Substantia nigra (tissue), 51 donors: ENCODE measurements at places on chromosomes 13 and 19.
A peak's percentile ranks its signal among the peaks of the same experiment; 100 is the strongest.

DNA sequence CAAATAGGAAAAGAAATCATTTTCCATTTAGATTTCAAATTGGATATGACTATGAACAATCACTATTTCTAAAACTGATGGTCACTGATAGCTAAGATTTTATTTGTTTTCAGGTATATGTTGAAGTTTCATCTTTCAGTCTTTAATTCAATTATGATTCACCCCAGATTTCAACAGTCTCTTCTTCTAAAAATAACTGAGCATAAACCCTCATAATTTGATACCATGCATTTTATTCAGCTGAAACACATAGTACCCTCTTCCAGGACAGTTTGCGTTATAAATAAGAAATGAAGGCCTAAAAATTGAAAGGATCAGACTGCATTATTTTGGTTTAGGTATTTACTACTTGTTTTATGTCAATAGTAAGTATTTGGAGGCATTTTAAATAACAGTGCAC is 428.5 kb upstream of the NBEA start:
- no peak for DNase-seq

GRCh38 chr13:109646423-109646822 is 140.0 kb downstream of the IRS2 start:
- no peak for DNase-seq

DNA sequence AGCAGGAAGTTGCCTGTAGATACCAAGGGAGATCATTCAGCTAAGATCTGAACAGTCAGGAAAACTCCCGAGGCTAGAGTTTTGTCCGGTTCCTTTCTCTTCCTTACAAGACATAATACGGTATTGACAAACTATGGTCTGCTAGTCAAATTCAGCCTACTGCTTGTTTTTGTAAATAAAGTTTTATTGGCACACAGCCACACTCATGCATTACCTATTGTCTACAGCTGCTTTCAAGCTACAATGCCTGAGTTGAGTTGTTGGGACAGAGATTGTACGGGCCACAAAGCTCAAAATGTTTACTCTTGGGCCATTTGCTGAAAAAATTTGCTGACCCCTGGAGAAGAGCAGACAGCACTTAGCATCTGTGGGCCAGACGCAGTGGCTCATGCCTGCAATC is 2.5 kb downstream of the SLC1A6 start:
- DNase-seq, result no peak

DNA sequence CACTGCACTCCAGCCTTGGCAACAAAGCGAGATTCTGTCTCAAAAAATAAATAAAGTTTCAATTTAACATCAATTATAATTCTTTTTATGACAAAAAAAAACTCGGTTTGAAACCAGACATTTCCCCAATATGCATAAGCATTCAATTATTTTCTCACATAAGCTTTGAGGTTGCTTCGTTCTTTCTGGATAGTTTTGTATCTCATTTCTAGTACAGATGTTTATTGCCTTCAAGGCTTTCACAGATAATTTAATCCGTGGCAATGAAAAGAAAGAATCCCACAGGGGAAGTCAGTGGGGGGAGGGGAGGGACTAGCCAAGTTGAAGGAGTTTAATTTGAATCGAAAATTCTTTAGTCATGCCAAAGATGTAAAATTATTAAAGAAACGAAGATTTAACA is 29.6 kb upstream of the TSC22D1 start:
- DNase-seq, result no peak

- DNase-seq, result no peak
Measured at GRCh38 chr13:108950333-108951010, 321.1 kb downstream of the MYO16 start.

GRCh38 chr13:98878486-98879126 is 99.3 kb downstream of the DOCK9 start:
- peak; percentile 21 for DNase-seq

DNA sequence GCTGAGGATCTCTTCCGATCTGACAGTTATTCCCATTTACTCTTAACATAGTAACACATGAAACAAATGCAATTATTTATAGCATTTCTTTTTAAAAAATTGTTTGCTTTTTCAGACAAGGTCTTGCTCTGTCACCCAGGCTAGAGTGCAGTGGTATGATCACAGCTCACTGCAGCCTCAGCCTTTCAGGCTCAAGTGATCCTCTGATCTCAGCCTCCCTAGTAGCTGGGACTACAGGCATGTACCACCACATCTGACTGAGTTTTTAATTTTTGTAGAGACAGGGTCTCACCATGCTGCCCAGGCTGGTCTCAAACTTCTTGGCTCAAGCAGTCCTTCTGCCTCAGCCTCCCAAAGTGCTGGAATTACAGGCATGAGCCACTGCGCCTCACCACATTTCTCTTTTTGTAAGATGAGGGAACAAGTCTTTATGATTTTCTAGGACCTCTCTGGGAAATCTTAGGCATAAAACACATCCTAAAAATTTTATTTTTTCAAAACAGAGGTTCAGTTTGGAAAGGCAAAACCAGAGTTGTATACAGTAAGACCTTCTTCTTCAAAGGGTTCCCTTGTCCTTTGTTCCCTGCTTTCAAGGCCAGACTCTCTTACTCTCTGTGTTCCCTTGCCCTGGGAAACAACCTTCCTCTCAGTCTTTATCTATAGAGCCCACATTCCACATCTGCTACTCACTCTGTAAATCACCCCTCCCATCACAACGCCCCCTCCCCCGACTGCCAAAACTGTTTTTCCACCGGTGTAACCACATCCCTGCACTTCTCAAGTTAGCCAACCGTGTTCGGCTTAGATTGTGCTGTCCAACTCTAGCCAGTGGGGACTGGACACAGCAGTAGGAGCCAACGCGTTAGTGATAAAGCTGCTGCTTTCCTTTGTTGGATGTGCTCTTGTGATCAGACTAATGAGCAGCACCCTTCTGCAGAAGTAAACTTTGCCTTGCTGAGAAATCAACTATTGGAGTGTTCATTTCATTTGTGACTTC is 56.2 kb downstream of the DHRS12 start:
- no peak for DNase-seq

- DNase-seq, result no peak
Measured at GRCh38 chr13:26571518-26571917, 14.0 kb downstream of the WASF3 start.

DNA sequence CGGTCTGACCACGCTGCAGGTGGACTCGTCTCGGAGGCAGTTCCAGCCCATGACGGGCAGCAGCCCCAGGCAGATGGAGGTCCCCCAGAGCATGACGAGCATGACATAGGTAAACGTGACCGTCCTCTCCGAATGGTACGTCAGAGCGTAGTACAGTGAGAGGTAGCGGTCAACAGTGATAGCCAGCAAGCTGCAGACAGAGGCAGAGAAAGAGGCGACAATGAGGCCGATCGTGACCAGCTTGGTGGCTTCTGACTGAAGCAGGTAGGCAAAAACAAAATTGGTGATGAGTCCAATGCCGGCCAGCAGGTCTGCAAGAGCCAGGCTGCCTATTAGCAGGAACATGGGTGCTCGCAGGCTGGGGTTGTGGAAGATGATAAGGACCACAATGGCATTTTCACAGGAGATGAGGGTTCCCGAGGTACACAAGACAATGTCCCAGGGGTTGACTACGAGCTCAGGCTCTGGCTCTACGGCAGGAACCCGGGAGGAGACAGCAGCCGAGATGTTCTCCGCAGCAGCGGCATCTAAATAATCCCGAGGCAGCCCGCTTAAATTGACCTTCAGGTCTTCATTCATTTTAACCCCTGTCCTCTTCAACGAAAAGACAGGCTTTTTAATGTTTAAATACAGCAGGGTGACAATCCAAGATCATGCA is 1.2 kb downstream of the GPR12 start:
- DNase-seq, result no peak

- DNase-seq, result no peak
Measured at GRCh38 chr19:7676854-7677253, at the start of gene MCEMP1. Gene MCEMP1, plus strand, starts transcription at chr19:7677090. Its CDS starts 31 bp downstream, at chr19:7677121.

DNA sequence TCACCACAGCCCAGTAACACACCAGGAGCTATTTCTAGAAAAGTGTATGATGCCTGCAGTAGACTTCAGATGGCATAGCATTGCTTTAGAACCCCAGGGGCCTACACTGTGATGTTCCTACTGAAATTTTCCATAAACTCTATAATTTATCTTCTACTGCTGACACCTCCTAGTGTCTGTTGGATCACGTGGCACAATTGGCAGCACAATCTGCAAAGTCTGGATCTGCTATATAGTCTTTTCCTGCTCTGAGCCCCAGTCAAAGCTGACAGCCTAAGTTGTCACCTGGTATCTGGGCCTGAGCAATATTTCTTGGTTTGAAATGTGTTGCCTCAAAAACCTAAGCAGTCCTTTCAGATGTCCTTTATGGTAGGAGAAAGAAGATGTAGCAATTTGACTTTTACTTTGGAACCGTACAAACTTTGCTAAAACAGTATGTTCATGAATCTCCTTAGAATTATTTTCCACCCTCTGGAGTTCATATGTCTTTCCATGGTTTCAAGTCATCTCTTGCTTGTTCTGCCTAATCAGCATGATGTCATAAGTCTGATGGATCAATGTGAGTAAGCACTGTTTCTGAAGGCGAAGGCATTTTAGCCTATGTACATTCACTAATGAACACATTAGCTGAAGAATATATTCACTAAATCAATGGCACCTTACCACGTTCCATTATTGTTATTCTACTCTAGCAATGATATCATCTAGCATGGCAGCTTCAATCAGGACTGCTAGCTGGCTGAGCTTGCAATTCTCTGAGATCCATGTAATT is 536.5 kb upstream of the NBEA start:
- DNase-seq, result no peak

DNA sequence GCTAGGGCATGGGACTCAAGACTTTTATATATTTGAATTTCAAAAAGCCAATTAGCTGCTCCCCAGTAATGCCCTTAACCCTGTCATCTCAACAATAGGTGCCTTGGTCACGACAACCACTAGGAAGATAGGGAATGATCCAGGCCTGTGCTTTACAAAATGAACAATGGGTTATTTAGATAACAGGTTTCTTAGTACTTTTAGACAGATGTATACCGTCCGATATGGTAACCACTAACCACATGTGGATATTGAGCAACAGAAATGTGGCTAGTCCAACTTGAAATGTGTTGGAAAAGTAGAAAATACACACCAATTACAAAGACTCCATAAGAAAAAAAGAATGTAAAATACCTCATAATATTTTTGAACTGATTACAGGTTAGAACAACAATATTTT is 201.2 kb downstream of the LHFPL6 start:
- DNase-seq, result no peak

- DNase-seq, result no peak
Measured at GRCh38 chr19:16628984-16629691, 1.1 kb upstream of the MED26 start.

DNA sequence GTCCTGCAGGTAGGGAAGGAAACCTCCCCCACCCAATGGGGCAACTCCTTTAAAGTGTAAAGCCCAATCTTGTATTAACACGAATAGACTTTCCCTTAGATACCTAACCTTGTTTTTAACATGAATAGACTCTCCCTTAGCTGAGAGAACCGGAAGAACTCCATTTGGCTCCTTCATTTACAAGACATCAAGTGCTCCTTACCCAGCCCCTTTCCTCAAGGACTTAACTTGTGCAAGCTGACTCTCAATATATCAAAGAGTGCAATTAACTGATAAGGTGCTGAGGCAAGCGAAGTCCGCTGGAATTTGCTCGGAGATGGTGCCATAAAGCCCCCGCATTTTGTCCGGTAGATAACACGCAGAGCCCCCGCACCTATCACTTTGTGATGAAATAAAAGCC is 9.9 kb upstream of the ZNF90 start:
- DNase-seq, result no peak

- DNase-seq, result no peak
Measured at GRCh38 chr13:70297189-70297616, 189.0 kb upstream of the KLHL1 start.

- no peak for DNase-seq
Measured at GRCh38 chr13:22218797-22219196, 547.9 kb downstream of the FGF9 start.

DNA sequence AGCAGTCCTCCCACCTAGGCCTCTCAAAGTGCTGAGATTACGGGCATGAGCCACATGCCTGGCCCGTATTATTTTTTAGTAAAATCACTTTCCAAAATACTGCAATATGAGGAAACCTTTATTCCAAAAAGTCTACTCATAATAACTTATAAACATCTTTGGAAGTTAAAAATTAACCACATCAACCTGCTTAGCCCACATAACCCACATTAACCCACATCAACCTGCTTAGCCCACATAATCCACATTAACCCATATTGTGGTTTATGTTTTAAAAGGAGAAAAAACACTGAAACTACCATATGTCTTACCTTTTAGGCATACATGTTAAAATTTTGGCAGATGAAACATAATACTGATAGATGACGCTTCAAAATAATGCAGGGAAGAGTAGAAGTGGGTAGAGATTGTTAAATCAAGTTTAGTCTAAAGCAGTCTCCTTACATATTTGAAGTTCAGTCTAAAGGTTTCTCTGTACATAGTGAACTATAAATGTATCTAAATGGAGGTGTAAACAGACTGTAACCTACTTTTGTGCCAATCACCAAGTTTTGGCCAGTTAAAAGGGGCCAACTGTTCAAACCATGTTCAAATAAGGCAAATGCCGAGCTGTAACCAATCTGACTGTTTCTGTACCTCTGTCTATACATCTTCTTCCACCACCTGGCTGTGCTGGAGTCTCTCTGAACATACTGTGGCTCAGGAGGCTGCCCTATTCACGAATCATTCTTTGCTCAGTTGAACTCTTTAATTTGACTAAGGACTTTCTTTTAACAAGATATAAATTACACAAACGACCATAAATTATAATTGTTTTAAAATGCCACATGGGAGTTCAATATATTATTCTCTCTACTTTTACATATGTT is 14.5 kb downstream of the KPNA3 start:
- DNase-seq, result no peak

DNA sequence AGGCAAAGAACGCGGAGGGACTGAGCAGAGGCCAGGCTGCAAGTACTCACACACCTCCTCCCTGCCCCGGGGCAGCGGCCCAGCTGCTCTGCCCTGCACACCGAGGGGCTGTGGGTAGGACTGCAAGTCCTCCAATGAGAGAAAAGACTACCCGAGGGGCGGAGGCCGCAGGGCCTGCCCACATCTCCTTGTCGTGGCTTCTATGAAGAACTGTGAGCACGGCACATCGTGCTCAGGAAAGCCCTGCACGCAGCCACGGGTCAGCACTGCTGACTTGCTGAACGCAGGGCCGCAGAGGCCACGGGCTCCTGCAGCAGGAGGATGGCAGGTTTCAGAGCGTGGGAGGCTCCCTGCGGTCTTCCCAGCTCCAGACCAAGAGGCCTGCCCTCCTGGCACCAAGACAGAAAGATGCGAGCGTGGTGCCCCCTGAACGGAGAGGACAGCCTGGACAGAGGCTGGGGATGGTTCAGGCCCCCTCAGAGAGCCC is 37.4 kb downstream of the CEBPG start:
- no peak for DNase-seq

- DNase-seq, result no peak
Measured at GRCh38 chr13:53058065-53058679, 29.6 kb downstream of the OLFM4 start.
